Heart right ventricle (tissue), 16 donors: ENCODE measurements at places on chromosomes 11 and 22.

- DNase-seq = no peak
Measured at GRCh38 chr22:38820020-38820419, 23.8 kb downstream of the NPTXR start.

DNA sequence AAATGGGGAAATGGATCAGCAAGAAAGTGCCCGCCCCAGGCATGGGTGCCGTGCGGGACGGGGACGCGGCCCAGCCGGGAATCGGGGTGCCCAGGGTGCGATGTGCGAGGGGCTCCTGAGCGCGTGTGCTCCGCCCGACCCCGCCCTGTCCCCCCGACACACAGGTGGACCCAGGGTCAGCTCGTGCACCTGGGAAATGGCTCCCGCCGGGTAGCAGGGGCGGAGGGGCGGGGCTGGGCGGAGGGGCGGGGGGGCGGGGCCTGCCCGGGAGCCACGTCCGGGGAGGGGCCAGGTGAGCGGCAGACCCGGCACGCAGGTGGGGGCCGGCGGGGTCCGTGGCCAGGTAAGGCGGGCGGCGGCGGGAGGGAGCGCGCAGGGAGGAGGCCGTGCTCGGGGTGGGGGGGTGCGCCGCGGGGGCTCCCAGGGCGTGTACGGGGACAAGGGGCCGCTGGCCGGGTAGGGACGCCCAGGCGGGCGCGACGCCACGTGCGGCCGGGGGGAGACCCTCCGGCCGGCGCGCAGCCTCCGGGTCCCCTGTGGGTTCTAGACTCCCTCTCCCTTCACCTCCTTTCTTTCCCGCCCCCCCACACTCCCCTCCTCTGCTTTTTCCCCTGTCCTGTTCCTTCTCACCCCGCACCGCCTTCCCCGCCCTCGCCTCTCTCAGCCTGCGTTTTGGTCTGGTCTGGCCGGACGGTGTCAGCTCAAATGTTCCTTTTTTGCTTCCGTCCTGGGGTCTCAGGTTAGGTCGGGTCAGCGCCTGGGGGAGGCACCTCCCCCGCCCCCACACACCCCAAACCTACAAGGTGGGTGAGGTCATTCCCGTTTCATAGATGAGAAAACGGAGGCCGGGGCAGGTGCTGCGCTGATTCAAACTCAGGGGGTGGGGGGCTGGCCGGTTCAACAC lies at the start of gene ARHGAP8:
ARHGAP8 (plus strand) TSS at position 291 of the 904 bp plus-strand sequence. CDS start 33,953 bp downstream, outside the sequence.
- no peak for DNase-seq

DNA sequence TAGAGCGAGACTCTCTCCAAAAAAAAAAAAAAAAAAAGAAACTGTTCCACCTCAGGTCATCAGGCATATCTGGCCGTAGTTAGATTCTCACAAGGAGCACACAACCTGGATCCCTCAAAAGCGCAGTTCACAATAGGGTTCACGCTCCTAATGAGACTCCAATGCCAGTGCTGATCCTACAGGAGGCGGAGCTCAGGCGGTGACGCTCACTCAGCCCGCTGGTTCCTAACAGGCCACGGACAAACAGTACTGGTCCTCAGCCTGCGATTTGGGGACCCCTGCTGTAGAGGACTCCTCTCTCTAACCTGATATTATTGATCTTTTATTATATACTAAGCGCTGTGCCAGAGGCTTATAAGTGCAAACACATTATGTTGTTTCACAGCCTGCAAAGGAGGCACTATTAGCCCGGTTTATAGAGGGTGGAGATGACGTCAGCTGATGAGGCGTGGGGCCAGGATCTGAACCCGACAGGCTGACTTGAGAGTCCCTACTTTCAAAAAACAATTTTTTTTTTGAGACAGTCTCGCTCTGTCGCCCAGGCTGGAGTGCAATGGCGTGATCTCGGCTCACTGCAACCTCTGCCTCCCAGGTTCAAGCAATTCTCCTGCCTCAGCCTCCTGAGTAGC lies 4.9 kb upstream of the MAFF start:
- no peak for DNase-seq

DNA sequence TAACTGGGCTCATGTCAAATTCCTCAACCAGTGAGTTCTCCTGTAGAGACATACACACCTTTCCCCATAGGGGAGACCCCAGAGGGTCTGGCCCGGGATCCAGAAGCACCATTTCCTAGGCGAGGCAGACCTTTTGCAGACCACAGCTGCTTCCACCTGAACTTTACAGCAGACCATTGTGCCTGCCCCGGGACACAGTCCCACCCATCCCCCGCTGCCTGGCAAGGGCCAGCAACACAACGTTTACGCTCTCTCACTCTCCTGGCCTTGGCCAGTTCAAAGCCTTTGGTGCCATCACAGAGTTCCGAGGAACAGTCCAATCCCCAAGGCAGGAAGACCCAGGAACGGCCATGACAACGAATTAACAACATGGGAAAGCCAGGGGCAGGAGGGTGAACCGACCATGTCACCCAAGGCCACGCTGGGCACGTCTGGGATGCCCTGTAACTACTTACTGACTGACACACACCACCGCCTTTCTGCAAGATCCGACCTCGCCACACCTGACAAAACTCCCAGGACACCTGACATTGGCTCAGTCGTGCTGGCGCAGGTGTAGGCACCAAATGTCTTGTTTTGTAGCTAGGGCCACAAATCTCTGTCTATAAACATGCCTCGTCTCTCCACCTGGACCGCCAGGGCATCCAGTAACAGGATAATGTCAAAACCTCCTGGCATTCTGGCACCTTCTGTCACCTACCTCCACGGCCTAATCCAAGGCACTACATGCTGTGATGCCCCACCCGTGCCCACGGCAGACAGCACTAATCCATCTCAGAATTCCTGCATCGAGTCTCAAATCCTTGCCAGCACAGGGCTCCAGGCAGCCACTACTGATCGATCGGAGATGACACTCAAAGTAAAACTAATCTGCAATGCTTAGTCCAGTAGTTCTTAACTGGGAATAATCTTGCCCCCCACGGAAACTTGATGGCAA lies 51.3 kb downstream of the MYH9 start:
- DNase-seq = no peak

DNA sequence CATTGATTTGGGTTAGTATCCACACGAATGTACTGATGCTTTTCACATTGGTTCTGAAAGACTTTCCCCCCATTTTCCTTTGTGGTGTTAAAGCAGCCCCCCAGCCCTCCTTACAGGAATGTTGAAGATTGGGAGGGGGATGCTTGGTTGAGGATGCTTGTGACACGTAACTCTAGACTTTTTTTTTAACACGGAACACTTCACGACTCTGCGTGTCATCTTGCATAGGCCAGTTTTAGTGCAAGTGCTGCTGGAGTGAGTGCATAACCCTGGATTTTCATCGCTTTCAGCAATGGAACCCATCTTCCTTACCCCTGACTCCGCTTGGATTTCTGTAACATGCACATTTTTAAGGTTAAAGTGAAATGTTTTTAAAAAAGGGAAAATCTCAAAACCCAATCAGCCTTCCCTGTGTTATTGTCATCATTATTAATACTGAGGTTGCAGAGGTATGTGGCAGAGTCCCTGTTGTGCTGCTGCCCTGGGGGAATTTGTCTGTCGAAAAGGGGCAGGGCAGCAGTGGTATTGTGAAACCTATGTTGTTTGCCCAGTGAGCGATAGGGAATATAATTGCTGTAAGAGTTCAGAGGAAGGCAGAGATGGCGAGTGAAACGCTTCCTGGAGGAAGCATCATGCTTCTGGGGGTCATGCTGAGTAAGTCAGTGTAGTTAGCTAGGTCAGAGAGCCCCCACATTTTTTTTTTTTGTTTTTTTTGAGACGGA lies 12.1 kb downstream of the CECR2 start:
- DNase-seq = no peak

GRCh38 chr11:33695051-33695566 lies 5.5 kb downstream of the C11orf91 start:
- DNase-seq = no peak

- no peak for DNase-seq
Measured at GRCh38 chr22:39090426-39091064, 6.5 kb upstream of the APOBEC3H start.

DNA sequence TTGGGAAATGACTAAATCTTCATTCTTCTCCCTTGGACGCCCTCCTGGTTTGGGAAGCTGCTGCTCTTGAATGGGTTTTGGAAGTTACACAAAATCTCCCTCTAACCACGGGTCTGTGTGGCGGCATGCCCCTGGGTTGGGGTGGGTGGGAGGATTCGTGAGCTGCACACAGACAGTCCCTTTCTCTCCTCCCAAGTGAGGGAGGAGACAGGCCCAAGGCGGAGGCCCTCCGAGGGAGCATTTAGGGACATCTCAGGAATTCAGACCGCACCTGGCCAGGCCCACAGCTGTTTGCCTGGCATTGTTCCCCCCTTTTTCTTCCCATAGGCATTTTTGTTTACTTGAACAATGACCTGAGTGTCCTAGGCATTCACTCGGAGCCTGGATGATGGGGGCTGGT lies 94.1 kb downstream of the MPPED1 start:
- DNase-seq = no peak

DNA sequence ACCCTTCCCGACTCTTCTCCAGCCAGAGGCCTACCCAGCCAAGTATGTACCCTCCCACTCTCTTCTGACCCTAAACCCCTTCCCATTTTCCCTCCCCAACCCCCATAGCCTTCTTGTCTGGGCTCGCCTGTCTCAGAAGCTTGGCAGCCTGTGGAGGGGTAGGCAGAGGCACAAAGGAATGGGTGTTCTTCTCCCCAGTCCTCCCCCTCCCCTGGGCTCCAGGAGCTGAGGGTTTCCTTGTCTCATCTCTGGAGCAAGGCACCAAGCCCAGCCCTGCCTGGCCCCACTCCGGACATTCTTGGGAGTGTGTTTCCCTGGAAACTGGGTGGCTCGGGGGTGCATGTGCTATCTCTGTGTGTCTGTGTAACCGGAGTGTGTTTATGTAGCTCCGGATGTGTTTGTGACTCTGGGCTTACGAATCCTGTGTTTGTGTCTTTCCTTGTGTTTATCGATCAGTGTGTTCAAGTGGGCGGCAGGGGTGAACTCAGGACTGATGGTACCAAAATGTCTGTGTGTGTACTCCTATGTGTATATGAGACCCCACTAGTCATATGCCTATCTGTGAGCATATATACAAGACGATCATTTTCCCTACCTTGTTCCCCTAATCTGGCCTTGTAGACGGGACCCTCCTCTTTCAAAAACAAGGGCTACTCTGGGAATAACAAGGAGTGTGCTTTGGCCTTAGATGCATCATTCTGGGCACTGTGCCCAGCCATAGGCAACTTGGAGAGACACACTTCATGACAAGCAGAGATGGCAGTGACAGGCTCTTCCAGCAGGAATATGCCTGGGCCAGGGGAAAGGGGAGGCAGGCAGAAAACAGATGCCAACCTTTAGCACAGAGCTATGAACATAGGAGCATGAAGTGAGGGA lies 10.9 kb downstream of the PHLDB1 start:
- DNase-seq = peak; percentile 78

DNA sequence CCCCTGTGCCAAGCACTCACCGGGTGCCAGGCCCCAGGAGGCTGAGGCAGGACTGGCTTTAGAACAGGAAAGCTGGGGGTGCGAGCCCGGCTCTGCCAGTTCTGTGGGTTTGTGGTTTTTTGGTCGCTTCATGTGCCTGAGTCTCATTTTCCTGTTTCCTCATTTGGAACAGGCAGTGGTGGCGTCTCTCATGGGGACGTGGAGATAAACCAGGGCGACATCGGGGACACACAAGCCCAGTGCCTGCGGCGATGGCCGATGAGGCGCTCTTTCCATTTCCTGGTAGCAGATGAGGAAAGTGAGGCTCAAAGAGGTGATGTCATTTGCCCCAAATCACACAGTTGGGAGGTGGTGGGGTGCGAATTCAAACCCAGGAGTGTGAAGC lies 20.8 kb upstream of the CHKA start:
- no peak for DNase-seq

- DNase-seq = no peak
Measured at GRCh38 chr11:77654770-77655434, 17.3 kb upstream of the CLNS1A start.
